Stimulated activated CD4-positive, alpha-beta T cell treated with anti-CD3 and anti-CD28 coated beads, Interleukin-15, amount 100 ng/mL, for 1 hour (primary cell): ENCODE measurements at places on chromosomes 3 and 15.

DNA sequence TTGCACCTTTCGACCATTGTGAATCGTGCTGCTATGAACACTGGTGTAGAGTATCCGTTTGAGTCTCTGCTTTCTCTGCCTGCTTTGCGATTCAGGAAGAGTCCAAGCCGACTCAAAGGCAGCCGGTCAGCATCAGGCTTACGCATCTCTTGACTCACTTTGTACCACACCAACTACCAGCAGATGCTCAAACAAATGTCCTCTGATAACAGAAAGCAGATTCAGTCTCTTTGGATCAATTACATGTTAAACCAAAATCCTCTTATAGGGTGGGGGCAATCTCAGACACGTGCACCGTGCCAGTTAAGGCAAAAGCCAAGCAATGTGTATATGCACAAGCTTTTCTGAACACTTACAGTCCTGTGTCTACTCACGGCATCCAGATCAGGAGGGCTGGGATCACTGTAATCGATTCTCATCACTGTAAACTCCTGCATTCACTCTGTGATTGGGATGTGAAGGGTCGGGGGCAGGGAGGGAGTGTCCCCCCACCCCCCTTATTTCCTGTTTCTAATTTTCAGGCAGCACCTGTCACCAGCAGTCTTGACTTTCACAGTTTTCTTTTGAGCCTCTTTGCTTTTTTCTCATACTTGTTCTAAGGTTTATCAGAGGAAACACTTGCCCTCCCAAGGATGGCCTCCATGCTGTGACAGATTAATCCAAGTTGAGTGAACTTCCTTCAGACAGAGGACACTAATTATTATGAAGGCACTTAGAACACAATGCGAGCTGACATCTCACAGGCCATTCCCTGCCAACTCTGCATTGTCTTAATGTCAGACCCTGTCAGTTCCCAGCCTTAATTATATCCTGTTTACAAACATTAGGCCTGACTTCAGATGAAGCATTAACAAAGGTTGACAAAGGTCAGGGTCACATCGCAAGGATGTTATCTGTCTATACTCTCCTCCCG, 153.5 kb downstream of the MECOM start:
- DNase-seq, result no peak

GRCh38 chr3:144942093-144942837, 970.6 kb downstream of the DIPK2A start:
- DNase-seq, result no peak

- no peak for DNase-seq
Measured at GRCh38 chr3:5059782-5060181, 62.3 kb upstream of the ARL8B start.

GRCh38 chr3:163605915-163606314, 1472.4 kb downstream of the SI start:
- DNase-seq, result no peak
